ENCODE measurements at places on chromosomes 12 and 14. TPM values are rescaled to one million over a fixed set of nuclear protein-coding genes. Genes with fewer than 3 reads are reported as not detected.

Gene GDF11
- total RNA-seq = 15.1 TPM

DNA sequence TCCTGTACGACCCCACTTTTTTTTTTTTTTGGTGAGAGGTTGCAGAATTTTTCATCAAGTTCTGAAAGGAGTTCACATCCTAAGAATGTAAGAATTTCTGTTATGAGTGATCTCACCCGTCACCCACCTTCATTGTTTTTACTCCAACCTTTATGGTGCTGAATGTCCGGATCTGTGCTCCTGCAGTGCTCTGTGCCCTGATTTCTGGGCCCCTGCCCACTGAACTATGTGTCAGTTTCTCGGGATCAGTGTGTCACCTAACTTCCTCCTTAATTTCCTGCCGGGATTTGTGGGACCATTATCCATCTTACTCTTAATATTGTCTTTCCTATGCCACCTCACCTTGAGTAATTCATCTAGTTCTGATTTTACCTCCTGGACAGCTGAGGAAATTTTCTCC is 11.6 kb downstream of the RASSF8 start:
- no peak for DNase-seq

GRCh38 chr12:69687390-69687789 is 11.7 kb downstream of the BEST3 start:
- no peak for DNase-seq

Gene TRIM9
- total RNA-seq = 0.52 TPM

- no peak for DNase-seq
These were observed 56.5 kb upstream of the PPFIA2 start for GRCh38 chr12:81815611-81816010.

GRCh38 chr14:44565968-44566367 is 58.9 kb upstream of the FSCB start:
- no peak for DNase-seq

All from activated CD4-positive, alpha-beta T cell treated with anti-CD3 and anti-CD28 coated beads, Interleukin-2, amount 10 ng/mL, durations not matched to agents 24 days and 14 days (primary cell).